ENCODE measurements at places on chromosomes 3 and 15.

DNA sequence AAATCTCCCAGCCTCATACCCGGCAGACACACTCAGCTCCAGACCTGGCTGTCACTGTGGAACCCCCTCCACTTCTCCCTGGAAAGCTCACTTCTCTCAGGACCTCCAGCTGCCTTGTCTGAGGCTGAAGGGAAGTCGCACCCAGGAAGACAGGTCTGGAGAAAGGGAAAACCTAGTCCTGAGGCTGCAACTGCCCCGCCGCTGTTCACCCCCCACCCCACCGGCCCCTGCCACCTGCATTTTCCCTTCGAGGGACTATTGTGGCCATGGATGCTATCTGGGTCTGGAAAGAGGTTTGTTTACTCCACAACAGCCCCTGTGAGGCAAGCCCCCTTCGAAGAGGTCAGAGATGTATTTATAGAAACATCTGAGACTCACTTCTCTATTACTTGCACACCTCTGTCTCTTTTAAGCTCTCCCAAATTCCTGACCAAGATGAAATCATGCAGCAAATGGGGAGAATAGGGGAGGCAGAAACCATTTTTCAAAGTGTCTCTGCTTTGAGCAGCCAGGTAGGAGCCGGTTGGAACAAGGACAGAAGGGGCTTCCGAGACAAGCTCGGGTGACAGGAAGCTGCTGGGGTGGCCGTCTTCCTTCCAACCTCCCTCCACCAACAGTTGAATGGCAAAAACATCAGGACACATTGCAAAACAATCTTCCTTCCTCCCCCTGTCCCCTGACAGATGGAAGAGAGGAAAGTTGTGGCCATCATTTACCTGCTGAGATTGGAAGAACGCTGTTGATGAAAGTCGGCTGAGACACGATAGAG lies 518 bp downstream of the COLQ start:
- DNase-seq, result no peak

GRCh38 chr15:32120577-32121383 lies 90.5 kb downstream of the CHRNA7 start:
- DNase-seq, result no peak

- no peak for DNase-seq
These were observed 374.0 kb downstream of the SV2B start for GRCh38 chr15:91473894-91474545.

- DNase-seq, result no peak
These were observed 89.8 kb downstream of the KLHL25 start for GRCh38 chr15:85704720-85705429.

DNA sequence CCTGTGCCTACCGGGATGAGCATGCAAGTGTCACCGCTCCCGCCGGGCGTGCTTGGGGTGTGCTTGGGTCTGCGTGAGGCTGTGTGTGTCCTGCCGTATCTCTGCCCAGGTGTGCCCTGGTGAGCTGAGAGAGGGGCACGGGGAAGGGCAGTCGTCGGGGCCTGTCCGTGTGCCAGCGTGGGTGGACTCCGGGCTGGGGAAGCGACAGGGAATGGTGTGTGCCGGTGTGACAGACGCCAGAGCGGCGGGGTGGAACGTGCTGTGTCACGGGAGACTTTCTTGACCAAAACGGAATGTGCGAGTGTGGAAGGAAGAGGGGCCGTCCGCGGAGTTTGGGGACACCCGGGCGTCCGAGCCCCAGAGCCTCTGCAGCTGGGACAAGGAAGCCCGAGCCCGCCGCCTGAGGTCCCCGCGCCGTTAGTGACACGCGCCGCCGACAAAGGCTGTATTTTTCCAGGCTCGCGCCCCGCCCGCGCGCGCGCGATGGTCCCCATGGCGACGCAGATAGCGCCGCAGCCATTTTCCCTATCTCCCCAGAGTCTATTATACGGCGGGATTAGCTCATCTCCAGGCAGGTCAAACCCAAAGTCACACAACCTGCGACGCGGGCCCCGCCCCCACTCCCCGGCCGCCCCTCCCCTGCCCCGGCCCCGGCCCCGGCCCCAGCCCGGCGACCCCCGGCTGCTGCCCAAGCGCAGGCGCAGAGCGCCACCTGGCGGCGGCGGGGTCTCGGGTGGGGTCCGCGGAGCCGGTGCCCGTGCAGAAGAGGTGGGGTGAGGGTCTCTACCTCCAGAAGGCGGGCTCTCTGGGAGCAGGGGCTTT lies 4.5 kb upstream of the GATA2 start:
- no peak for DNase-seq

DNA sequence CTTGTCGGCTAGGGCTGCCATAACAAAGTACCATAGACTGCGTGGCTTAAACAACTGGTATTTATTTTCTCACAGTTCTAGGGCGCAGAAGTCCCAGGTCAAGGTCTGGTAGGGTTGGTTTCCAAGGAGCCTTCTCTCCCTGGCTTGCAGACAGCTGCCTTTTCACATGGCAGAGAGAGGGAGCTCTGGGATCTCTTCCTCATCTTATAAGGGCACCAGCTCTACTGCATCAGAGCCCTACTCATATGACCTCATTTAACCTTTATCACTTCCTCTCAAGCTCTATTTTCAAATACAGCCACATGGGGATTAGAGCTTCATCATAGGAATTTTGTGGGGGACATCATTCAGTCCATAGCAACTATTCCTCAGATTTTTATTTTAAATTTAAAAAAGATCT lies 17.6 kb upstream of the PAQR9 start:
- no peak for DNase-seq

Measured in activated CD8-positive, alpha-beta memory T cell treated with anti-CD3 and anti-CD28 coated beads for 48 hours (primary cell).